NCI-H2081 (cell line): ENCODE measurements at places on chromosomes 2 and 18.

DNA sequence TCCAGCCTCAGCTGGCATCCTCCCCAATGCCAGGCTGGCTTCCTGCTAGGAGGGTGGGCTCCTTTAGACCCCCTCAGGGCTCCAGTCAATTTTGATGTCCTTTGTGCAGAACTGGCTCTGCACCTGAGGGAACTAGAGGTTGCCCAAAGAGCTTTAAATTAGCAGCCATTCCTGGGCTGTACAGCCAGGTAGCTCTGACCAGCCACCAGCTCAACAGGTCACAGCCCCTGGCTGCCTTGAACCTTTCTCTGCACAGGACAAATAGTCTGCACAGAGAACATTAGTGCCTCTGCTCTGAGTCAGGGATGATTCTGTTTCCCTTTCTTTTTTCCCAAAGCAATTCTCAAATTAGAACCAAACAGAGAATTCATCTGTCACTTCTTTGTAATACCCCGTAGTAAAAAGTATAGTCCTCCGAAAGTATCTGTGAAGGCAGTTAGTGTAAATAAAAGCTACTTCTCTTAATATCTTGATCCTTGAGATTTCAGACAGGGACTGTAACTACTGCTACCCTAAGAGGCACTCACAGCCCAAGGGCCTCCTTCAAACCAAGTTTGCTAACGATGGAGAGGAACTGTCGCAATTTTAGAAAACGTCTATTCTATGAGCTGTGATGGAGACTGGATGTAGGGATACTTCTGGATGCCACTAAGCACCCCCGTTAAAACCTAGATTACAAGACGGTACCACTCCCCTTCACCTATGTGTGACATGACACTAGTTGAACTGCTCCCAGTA, 3.0 kb downstream of the TTC32 start:
- DNase-seq = no peak

DNA sequence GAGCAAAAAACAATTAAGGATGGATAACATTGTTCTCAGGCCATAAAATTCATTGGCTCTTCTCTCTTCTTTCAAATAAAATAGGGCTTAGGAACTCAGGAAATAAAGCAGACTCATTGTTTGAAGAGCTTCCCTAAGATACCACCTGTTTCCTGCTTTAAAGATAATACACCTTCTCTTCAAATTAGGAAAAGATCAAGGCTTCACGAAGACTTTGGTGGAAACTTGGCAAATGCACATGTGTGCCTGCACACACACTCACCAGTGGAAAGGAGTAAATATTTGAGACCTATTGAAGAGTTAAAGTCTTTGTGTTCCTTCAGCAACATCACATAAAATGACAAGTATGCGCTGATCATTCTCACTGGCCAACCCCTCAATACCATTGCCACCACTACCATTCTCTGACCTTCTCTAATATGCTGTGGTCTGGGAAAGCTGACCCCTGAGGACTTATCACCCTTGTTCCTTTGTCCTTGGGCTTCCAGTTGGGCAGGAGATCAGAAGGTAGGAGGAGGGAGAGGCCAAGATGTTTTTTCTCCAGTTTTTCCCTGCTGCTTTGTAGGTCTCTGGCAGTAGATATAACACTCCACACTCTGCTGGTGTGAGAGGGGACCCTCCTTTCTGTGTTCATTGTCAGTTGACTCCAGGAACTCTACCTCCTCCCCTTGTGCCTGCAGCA, 53.5 kb upstream of the SPOPL start:
- no peak for DNase-seq

DNA sequence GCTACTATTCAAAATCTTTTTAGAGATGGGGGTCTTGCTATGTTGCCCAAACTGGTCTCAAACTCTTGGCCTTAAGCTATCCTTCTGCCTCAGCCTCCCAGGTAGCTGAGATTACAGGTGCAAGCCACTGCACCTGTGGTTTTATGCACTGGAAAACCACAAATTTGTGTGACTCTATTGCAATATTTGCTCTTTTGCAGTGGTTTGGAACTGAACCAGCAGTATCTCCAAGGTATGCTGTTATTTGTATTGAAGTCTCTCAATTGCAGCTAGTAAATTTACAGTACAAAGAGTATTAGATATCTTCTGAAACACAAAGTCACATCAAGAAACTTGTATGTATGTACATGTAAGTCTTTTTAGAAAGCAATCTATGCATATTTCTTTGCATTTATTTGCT, 46.2 kb downstream of the PPP4R1 start:
- DNase-seq = no peak

DNA sequence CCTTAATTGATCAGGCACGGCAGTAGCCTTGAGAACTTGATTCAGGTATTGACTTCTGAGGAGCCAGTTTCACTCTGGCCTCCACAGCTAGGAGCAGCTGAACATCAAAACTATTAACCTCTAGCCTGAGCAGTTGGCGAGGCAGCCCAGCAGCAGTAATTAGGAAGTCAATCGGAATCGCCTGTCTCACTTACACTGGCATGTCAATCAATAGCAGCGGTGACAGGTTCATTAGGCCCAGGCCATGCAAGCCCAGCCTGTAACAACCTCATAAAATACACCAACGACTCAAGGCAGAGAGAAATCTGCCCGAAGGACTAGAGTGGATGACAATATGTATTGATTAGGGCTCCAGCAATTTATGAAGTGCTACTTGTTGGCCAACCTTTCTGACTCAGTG, 255.4 kb upstream of the SKOR2 start:
- no peak for DNase-seq

DNA sequence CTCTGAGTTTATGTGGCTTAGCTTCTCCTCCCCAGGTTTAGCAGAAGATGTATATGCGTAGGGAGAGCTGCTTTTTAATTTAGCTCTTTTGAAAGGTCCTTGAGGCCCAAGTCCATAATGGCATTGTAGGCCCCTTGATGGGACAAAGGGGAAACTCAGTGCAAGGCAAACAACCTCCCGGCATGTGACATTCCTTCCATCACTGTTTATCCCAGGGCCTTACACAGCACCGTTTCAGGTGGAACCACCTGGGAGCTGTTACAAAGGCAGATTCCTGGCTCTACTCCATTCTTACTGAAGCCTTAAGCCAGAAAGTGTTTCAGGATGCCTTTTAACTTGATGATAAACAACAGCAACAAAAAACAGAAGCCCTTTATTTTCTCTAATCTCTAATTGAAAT, 555.4 kb downstream of the SLC4A3 start:
- DNase-seq = no peak

GRCh38 chr18:62420513-62421209, 95.6 kb downstream of the TNFRSF11A start:
- DNase-seq = no peak

DNA sequence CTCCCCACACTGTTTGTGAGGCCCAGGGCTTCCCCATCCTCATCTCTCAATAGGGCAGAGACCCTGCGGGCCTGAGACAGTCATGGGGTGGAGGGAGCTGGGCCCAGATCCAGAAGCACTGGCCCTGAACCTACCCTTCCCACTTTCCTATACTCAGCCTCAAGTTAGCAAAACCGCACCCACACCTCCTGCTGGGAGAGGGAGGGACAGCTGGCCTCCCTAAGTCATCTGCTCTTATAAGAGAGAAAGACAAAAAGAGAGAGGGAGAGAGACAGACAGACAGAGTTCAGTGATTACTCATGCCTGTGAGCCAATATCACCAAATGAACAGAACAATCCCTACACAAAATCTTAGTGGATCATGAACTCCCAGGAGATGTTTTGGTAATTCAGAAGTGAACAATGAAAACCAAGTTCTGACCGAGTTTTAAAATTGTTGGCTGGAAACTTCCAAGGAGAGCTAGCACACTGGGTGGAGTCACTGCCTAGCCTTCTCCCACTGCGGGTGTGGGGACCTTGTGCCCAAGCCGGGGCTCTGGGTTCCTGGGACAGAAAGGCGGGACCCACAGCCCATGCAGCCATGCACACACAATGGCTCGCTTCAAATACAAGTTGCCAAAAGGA, 130.5 kb downstream of the PXDN start:
- no peak for DNase-seq

- DNase-seq = no peak
These were observed 79.2 kb upstream of the PAPOLG start for GRCh38 chr2:60676706-60677330.

DNA sequence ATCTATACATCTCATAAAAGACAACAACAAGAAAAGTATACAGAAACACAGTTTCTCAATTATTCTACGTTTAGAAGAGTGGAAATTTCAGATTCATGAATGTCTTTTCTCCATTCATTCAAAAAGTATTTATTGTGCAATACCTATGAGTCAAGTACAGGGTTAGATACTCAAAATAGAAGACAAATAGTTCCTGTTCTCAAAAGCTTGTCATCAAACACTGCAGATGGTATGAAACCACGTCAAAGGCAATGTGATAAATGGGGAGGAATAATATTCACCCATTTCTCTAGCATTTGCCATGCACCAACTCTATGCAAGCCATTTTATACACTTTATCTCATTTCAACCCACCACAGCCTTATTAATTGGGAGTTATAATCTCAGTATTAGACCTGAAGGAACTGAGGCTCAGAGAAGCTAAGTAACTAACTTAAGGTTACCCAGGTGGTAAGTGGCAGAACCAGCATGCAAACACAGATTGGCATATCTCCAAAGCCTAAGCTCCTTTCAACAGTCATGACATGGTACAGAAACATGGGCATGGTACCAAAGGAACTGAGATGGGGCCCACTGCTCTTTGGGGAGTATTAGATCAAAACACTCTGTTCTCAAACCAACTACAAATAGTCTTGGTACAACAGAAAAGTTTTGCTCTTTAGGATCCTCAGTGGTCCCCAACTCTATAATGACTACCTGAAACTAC, 67.2 kb upstream of the NPAS2 start:
- DNase-seq = no peak

GRCh38 chr2:218851286-218851685, 8.3 kb upstream of the WNT6 start:
- no peak for DNase-seq

DNA sequence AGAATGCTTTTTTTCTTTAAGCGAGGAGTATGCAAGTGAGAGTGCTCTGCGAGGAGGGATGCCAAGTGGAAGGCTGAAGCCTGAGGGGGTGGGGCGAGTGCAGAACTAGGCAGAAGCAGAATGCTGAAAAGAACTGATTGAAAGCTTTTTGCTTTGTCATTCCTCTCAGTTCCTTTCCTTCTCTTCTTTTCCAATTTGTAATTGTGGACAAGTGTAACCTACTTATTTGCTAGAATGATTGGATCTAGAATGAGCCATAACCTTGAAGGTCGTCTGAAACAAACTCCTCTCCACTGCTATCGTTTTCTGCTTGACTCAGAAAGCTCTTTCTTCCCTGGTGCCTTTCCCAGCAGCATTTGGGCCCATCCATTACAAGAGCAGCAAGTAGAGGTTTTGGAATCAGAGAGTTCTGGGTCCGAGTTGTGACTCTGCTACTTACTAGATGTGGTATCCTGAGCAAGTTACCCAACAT, 115.3 kb downstream of the METTL8 start:
- DNase-seq = no peak

DNA sequence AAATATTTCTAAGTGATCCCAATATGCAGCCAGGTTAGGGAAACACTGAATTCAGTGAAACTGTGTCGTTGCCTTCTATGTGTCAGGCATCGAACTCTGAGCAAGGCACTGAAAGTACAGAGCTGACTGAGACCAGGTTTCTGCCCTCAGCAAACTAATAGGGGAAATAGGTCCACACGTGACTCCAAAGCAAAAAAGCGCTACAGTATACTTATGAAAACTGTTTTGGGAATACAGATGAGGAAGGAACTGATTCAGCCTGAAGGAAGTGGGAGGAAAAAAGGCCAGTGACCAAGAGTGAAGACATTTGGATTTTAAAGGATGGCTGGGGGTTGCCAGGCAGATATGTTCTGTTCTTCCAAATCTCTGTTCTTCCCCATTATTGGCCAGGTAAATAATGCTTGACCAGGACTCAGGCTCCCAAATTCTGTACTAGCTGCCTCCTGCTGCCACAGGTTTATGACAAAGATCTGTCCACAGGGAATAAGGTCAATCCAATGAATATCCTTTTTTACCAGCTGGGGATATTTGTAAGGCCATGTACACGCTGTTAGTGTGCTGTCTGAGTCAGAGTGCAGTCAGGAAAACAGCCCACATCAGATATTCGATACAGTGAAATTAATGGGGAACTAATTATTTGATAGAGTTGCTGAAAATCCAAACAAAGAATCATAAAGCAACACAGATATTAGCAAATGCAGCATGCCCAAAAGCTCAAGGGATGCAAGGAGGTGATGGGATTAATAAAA, 24.5 kb upstream of the INPP4A start:
- no peak for DNase-seq

DNA sequence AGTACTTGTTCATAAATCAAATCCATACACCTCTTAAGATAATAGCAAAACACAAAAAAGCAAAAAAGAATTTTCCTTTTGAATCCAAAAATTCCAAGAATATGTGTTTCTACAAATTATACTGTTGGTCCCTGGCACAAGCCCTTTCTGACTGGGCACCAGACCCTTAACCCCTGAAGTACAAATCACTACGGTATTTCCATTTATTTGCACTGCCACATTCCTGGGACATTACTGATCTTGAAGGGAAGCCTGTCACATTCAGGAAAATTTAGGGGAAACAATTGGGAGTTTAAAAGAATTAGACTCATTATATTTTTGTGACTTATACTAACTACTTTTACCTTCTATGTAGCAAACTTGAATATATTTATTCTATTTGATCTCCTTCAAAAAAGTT, 98.8 kb downstream of the ZNF521 start:
- DNase-seq = no peak

DNA sequence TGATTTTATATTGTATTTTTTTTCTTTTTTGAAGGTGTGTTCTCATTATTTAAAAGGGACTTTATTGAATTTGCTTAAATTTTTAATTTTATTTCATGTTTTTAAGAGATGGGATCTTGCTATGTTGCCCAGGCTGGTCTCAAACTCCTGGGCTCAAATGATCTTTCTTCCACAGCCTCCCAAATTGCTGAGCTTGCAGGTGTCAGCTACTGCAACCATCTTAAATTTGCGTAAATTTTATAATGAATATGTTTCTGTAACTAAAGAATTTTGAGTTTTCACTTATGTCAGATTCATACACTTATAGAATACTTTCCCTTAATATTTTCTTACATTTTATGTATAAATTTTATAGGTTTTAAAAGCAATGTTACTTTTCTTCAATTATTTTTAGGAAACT, 157.8 kb downstream of the ZNF804A start:
- no peak for DNase-seq

GRCh38 chr2:233929352-233930022, 12.3 kb downstream of the TRPM8 start:
- DNase-seq = peak; percentile 6

DNA sequence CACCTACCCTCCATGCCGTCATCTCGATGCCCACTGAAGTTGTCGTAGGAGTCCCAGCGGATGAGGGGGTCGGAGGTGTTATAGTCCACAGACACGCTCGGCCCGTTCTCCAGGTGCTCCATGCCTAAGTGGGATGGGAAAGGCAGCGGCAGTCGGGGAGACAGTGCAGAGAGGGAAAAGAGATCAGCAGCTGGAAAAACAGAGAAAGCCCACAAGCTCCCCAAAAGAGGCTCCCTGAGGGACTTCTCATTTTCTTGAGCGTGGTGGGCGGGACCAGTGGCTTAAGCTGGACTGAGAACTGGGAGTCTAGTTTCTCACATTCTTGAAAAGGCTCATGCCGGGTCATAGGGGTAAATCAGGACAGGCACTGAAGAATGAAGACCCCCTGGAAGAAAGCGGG, 121.9 kb downstream of the TNS1 start:
- DNase-seq = no peak

GRCh38 chr2:42139101-42139500, 30.1 kb upstream of the EML4 start:
- DNase-seq = no peak
